ENCODE measurements at places on chromosomes 6 and 20.

GRCh38 chr20:50366270-50367103 is 143.7 kb upstream of the PTPN1 start:
- DNase-seq: no peak

- DNase-seq: no peak
Observed at GRCh38 chr20:60518022-60518421, 559.8 kb downstream of the CDH26 start.

- no peak for DNase-seq
Observed at GRCh38 chr20:11453430-11453829, 464.3 kb upstream of the BTBD3 start.

DNA sequence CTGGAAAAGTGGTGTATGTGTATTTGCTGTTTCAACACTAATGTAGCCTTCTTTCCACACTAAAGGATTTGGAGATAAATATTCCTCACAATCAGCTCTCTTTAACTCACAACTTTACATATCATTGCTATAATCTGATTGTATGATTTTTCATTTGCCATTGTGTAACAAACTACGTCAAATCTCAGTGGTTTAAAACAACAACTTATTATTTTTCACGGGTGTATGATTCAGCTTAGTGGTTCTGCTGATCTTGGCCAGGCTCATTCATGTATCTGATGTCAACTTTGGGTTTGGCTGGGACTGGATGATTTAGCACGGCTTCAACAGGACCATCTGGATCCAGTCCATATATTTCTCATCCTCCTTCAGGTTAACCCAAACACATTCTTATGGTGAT is 55.4 kb upstream of the TMX4 start:
- no peak for DNase-seq

GRCh38 chr6:111872401-111873177 is 663 bp downstream of the FYN start:
- DNase-seq: no peak

DNA sequence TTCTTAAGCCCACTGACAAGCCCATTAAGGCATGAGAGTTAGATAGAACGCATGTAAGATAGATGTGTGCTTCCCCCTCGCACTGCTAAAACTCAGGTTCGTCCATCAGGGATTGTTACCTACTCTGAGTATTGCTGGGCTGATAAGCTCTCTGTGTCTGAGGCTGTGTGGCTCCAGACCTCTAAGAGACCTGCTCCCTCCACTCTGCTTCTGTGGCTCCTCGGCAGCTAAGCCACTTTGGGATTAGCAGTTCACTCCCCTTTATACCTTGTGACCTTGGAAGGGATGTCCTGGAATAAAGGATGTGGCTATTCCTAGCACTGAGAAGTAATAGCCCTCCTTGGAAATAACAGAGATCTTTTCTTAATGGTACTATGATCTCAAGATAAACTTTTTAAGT is 164.9 kb downstream of the TMEM242 start:
- no peak for DNase-seq

- no peak for DNase-seq
Observed at GRCh38 chr6:137928286-137928685, 61.2 kb downstream of the TNFAIP3 start.

GRCh38 chr6:85680388-85680787 is 37.7 kb upstream of the SYNCRIP start:
- DNase-seq: no peak

DNA sequence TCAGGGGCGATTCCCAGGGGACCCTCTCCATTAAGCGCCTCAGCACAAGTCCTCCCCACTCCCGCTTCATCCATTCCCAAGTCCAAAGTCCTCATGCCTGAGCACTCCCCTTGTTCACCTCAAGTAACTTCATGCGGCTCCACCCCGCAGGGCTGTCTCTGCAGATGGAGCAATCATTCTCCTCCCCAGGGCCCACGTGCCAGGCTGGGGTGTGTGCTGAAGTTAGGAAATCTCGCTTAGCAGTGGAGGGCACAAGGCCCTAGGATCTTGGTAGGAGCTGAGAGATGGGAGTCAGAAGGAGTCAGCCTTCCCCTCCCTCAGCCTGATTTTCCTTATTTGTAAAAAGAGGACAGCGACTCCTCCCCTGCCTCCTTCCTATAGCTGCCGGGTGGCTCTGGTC is 3.5 kb downstream of the TGM3 start:
- DNase-seq: no peak

- DNase-seq: no peak
Observed at GRCh38 chr6:126548300-126548699, 208.4 kb downstream of the CENPW start.

DNA sequence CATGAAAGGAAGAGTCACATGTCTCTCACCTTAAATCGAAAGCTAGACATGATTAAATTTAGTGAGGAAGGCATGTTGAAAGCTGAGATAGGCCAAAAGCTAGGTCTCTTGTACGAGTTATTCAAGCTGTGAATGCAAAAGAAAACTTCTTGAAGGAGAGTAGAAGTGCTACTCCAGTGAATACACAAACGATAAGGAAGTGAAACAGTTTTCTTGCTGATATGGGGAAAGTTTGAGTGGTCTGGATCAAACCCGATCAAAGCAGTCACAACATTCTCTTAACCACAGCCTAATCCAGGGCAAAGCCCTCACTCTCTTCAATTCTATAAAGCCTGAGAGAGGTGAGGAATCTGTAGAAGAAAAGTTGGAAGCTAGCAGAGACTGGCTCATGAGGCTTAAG is 1.9 kb upstream of the TPD52L1 start:
- no peak for DNase-seq

DNA sequence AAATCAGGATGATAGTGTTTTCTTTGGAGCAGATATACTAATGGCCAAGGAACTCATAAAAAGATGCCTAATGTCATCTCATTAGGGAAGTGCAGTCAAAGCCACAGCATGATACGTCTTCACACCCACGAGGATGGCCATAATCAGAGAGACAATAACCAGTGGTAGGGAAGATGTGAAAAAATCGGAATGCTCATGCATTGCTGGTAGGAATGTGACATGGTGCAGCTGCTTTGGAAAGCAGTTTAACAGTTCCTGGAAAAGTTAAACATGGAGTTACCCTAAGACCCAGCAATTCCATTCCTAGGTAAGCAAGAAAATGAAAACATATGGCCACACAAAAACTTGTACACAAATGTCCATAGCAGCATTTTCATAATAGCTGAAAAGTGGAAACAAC is 29.9 kb downstream of the BCAS1 start:
- no peak for DNase-seq

DNA sequence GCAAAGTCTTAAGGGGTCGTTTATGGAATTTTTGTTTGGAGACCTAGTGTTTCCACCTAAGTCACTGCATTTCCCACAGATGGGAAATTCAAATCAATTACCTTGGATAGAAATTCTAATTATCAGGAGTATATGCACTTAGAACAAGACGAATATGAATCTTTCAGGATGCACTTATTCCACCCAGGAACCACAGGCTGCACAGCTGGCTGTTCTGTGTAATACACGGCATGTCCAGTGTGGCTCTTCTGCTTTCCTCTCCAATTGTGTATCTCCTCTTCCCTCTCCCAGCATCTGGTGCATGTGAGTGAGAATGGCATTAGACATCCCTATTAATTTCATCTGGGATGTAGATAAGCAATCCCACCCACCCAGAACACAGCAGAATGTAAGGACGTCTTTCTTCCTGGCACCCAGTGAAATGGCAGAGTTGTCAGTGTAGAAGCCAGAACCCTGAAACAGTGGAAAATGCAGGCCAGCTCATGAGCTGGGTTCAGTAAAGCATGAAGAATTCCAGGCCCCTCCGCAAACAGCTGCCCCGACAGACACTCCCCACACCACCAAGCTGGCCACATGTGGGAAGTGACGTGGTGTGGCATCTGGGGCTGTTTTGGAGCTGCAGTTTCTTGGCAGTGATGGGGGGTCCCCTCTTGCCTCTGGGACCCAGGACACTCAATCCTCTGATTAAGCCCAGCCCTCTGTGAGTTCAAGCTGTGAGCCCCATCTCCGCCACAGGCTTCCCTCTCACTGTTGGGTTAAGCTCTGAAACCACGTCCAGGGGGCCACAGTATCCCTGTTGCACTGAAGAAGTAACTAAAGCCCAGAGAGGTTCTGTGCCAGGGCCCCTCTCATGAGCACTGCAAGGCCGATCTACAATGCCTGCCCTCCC is 180.1 kb upstream of the CST7 start:
- DNase-seq: no peak

DNA sequence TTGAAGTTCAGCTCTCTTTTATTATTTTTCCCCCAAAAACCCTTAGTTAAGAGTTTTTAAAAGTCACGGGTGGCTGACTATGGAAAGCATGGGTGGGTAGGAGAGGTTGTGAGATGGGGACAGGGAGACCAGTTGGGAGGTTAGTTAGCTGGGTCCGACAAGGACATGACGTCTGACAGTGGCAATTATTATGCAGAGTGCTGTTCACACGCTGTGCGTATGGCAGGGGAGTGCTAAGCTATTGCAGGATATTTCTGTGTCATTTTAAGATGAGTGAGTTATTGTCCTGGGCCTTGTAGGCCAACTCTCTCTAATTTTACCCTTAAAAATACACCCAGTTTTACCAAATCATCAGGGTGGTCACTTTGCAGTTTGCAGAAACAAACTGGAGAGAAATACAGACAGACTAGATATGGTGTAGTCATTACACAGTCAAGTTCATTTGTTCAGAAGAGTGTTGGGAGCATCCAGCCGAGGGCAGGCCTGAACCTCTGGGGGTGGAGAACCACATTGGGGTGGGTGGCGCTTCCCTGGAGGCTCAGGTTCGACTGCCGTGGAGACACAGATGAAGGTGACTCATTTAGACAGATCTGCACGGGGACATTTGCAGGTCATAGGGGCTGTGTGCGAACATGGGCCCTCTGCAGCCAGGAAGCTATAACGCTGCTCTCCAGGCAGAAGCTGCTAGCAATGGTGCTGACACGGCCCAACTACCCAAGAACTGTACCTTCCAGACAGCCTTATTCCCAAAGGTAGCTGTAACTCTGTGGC is 307.6 kb downstream of the QKI start:
- no peak for DNase-seq

DNA sequence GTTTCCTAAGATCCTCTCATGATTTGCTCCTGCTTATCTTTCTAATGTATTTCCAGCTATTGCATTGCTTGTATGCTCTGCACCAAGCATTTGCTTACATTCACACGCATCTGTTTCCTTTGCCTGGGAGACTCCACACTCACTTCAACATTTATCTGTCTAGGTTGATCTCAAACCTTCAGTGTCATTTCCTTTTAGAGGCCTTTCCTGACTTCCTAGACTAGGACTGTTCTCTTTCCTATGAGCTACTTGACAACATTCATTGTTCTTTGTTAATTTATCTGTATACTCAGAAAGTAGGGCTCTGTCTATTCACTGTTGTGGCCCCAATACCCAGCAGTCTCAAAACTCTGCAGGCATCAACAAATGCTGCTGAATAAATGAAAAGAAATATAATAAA is 84.4 kb downstream of the WASF1 start:
- no peak for DNase-seq

DNA sequence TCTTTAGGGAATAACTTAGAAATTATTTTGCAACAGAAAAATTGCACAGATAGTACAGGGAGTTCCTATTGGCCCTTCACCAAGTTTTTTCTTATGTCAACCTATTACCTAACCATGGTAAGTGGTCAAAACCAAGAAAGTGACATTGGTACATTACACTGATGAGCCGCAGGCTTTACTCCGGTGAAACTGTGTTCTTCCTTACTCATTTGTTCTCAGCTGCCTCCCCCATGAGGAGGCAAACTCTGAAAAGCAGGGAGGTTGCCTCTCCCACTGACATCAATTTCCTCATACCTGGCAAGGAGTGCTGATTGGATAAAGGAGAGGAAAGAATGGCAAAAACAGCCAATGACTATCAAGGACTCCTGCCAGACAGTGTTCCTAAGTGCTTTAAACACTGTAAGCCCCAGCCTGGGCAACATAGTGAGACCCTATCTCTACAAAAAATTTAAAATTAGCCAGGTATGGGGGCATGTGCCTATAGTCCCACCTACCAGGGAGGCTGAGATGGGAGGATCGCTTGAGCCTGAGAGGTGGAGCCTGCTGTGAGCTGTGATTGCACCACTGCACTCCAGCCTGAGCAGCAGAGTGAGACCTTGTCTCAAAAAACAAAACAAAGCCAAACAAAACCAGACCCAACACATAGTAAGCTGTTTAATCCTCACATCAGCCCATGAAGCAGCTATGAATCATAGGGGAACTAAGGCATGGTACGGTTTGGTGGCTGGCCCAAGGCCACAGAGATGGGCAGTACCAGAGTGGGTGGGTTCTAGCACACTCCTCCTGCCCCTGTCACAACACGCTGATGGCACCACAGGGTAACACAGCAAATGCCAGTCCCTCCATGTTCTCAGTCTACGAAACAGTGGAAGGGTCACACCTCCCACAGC is 24.7 kb downstream of the C20orf203 start:
- no peak for DNase-seq

GRCh38 chr6:92945799-92946198 is 473.6 kb downstream of the EPHA7 start:
- DNase-seq: no peak

DNA sequence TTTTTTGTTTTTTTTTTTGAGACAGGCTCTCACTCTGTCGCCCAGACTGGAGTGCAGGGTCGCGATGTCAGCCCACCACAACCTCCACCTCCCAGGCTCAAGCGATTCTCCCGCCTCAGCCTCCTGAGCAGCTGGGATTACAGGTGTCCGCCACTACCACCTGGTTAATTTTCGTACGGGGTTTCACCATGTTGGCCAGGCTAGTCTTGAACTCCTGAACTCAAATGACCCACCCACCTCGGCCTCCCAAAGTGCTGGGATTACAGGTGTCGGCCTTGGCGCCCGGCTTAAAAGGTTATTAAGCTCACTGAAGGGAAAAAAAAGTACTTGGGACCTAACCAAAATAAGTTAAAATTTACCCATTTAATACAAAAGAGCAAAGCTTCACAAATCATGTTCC is 1.9 kb downstream of the TCFL5 start:
- DNase-seq: no peak

DNA sequence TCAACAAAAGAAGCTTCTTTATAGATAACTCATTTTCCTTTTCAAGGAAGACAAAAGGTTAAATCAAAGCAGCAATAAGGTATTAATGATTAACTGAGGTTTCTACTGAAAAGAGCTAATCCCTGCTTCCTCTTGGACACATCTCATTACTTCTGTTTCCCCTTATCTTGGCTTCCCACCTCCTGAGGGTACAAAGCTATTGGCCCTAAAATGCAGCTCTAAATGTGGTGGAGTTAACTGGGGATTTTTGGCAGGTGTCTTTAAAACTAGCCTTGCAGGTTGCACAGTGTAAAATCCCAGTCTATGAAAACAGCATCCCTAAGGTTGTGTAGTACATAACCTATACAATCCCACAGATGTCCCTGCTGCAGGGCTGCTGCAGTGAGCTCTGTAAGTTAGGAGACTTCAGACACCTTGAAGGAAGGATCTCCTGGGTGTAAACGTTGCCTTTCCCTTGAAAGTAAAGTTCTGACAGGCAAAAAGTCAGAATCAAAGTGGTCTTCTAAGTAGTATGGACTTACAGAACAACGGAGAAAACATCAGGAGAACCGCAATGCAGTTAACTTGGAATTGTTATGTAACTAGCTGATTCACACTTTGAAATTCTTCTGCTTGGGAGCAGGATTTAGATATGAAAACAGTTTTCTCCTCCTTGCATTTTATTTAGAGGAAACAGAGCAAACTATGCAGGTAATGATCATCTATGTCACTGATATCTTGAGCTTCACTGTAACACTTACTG is 71.7 kb upstream of the TRAF3IP2 start:
- DNase-seq: no peak

All from brain pericyte (primary cell).